ENCODE measurements at places on chromosomes 7 and 10.

- no peak for DNase-seq
Measured at GRCh38 chr7:149704507-149704906, 68.9 kb downstream of the ZNF467 start.

DNA sequence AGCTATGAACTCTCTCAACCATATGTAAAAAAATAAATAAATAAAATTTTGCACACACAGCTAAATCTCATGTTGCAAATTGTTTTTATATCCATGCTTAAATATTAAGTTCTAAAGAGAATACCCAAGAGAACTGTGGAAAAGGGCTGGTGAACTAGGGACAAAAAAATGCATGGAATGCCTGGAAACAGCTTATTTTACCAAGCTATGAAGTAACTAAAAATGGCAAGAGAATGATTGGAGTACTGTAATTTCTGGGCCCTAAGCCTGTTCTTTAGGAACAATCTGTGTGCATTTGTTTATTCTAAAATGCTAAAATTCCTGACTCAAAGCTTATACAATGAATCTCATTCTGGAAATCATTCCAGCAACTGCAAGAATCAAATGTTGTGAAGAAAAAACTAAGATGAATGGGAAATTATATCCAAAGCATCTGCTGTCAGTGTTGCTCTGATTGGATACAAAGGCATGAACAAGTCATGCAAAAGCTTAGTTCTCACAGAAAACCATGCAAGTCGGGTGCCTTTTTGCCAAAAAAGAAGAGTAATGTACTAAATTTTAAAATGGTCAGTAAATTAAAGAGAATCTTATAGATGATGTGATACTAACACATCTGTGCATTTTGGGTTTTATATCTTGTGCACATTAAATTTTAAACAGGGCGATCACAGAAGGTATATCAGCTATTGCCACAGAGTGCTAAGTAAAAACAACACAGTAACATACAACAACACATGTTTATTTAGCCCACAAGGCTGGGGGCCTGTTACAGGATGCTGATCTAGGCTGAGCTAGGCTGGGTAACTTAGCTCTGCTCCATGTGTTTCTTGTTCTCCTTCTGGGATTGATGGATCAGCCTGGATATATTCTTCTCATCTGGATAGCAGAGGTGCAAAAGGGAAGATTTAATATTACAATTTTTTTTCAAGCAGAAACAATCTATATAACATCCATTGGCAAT, 453.5 kb upstream of the SEMA3A start:
- DNase-seq = no peak

- DNase-seq = no peak
Measured at GRCh38 chr7:75737856-75738603, 711 bp downstream of the HIP1 start.

DNA sequence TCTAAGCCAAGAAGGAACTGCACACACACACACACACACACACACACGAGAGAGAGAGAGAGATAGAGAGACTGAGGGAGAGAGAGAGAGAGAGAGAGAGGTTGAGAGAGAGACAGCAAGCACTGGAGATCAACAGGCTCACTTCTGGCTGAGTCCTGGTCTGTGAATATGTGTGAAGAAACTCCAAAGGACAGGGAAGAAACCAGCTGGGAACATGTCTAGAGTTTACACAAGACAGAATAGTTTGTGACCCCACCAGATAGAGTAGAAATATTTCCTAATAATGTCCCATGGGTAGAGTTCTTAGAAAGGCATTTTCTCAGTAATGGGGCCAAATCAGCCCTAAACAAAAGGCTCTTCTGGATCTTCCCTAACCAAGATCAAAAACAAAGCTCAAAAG, 155.5 kb upstream of the IGFBP3 start:
- no peak for DNase-seq

DNA sequence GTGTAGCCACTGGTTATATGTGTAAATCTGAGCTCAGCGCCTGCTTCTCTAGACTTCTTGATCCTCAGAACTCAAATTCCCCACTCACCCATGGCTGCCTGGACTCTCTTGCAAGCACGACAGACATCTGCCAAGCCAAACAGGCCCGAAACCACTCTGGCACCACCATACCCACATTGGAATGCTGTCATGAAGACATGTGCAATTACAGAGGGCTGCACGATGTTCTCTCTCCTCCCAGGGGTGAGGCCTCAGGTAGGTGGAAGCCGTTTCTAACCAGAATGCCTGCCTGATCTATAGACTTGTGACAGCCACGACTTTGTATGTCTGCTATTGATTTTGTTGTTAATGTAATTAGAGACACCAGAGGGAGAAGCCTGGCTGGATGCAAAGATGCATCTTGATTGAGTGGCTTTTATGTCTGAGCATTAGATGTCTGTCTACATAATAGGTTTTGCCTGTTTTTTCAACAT, 4.0 kb downstream of the BAMBI start:
- no peak for DNase-seq

DNA sequence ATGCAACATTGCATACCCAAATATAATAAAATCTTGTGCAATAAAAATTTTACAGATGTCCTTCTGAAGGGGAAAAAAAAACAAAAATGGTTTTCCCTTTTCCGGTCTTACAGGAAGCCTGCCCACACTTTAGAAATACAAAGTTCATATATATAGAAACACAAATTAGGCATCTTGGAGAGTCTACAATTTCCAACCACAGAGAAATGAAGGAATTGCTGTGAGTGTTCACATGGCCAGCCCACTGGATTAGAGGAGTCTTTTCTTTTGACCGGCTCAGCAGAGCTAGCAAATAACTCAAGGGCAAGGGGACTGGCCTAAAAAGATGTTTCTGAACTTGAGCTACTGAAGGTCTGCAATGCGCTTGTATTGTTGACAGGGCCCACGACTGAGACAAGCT, 92.4 kb downstream of the GLI3 start:
- no peak for DNase-seq

DNA sequence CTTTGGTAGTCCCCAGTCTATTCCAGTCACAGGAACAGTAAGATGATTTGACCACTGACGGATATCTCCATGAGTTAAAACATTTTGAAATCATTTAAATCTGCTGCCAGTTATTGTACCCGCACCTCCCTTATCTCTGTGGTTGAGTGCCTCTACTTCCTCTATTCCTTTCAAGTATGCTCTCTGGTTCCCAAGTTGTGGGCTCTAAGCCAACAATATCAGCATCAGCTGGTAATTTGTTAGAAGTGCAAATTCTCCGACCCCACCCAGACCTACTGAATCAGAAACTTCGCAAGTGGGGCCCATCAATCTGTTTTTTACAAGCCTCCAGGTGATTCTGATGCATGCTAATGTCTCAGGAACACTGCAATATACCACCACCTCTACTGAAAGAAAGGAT, 235.5 kb downstream of the CCSER2 start:
- DNase-seq = no peak

- no peak for DNase-seq
Measured at GRCh38 chr10:22986771-22987542, 59.1 kb downstream of the ARMC3 start.

- no peak for DNase-seq
Measured at GRCh38 chr10:34908481-34908880, 93.4 kb upstream of the PARD3 start.

DNA sequence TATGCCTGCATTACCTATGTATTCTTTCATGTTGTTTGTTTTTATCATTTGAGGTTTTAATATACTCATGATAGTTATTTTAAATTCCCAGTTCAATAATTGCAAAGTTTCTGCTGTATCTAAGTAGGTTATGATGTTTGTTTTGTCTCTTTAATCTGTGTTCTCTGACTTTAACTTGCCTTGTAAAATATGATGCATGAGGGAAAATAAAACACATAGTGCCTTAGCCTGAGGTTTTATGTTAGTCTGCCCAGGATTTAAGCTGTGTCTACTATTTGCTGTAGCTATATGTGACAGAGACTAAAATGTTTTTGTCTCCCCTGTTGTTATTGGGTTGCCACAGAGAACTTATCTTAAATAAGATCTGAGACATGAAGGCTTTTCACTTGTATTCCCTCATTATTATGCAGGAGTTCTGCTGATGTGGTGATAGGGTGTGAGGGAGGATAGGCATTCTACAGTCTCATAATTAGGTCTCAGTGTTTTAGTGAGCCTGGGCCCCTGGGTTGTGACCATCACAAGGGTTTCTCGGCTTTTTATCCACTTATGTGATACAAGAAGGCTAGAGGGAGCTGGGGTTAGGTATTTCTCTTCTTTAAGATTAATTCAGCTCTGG, 582.5 kb downstream of the CNTNAP2 start:
- DNase-seq = no peak

Data from lower lobe of right lung (tissue), 2 donors.